Stimulated activated CD4-positive, alpha-beta T cell treated with anti-CD3 and anti-CD28 coated beads, TNF-alpha, amount 100 ng/mL, for 1 hour (primary cell): ENCODE measurements at places on chromosomes 13 and 19.

DNA sequence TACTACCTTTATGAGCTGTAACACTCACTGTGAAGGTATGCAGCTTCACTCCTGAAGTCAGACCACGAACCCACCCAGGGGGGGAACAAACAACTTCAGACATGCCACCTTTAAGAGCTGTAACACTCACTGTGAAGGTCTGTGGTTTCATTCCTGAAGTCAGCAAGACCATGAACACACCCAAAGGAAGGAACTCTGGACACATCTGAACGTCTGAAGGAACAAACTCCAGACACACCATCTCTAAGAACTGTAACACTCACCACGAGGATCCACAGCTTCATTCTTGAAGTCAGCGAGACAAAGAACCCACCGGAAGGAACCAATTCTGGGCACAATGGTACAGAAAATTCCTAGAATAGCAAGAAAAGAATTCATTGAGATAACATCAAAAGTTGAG lies 1796.5 kb upstream of the MIR17HG start:
- DNase-seq = no peak

DNA sequence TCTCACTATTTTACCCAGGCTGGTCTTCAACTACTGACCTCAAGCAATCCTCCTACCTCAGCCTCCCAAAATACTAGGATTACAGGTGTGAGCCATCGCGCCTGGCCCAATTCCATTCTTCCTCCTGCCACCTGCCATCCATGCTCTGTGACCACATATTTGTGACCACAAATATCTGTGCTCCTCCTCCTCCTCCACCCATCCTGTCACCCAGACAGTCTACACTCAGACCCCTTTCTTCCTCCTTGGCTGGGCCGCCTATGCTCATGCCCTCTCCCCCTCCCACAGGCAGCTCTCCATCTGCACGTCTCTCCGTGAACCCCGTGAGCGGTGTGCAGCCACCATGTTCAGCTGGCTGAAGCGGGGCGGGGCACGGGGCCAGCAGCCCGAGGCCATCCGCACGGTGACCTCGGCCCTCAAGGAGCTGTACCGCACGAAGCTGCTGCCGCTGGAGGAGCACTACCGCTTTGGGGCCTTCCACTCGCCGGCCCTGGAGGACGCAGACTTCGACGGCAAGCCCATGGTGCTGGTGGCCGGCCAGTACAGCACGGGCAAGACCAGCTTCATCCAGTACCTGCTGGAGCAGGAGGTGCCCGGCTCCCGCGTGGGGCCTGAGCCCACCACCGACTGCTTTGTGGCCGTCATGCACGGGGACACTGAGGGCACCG lies 3.2 kb downstream of the EHD2 start:
- no peak for DNase-seq

DNA sequence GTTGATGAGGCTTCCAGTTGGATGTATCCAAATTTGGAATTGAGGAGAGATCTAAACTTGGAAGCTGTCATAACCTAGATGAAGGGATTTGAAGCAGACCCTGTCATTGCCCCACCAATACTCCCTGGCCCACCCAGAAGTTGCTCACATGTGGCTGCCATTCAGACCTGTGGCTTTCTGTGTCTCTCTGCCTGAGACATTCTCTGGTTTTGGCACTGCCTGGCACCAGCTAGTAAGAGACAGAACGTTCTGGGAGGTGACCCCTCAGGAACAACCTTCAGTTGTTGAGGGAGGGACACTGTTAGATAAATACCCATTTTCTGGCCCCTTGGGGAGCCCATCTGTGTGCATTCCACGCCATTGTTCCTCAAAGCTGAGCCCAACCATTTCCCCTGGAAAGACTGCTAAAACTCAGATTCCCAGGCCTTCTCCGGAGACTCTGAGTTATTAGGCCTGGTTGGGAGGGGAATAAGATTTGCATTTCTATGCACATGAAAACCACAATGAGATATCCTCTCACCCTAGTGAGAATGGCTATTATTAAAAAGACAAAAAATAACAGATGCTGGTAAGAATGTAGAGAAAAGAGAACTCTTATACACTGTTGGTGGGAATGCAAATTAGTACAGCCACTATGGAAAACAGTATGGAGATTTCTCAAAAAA lies 290.4 kb downstream of the TSHZ3 start:
- no peak for DNase-seq

- DNase-seq = no peak
These were observed 18.4 kb downstream of the SPATA13 start for GRCh38 chr13:24178847-24179485.

GRCh38 chr19:4425537-4425936 lies 23.1 kb downstream of the CHAF1A start:
- DNase-seq = no peak

GRCh38 chr13:33362986-33363727 lies 77.6 kb upstream of the STARD13 start:
- no peak for DNase-seq
